Esophagus mucosa (tissue), 1 donor: ENCODE measurements at places on chromosomes 6 and 20.
A peak's percentile ranks its signal among the peaks of the same experiment; 100 is the strongest.

GRCh38 chr6:64985726-64986125 lies 721.3 kb downstream of the EYS start:
- ATAC-seq = no peak

DNA sequence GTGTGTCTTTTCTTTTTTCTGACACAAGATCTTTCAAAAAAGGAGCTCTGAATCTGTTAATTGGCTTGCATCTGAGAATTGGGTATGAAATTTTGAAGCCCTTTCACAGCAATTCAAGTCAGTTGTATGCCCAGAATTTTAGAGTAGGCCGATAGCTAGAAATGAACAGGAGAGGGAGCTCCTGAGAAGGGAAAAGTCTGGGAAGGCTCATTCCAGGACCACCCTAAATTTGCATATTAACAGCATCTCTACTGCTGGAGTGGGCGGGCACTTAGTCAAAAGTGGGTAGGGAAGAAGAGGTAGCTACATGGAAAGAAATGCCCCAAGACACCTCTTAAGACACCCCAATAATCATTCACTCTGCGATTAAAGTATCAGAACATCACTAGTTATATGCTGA lies 928.3 kb downstream of the TBC1D32 start:
- ATAC-seq = no peak

DNA sequence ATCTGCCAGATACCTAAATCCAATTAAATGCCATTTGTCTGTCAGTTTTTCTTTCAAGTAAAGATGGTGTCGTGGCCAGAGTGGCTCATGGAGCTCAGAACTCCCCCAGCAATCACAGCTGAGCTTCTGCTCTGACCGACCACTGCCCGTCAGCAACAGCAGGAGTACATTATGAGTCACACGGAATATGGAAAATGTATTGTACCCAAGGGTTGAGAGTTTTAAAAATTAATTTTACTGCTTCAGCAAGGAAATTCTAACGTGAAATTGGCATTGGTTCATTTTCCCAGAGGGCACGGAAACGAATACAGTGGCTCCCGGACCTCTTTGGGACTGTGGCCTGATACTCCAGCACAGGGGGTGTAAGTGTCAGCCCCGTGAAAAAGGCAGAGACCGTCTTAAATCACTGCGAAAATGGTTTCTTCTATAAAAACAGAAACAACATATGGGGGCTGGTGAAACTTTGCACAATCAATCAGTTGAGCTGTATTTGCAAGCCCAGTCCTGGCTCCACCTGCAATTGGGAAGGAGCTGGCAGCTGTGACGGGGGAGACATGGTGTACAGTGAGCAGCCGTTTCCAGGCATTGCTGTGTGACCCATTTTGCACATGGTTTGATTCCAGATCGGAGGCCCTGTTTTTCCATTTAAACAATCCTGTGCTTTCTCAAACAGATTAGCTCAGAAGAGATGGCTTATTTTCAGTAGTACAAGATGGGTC lies 12.8 kb downstream of the NPEPL1 start:
- no peak for ATAC-seq

DNA sequence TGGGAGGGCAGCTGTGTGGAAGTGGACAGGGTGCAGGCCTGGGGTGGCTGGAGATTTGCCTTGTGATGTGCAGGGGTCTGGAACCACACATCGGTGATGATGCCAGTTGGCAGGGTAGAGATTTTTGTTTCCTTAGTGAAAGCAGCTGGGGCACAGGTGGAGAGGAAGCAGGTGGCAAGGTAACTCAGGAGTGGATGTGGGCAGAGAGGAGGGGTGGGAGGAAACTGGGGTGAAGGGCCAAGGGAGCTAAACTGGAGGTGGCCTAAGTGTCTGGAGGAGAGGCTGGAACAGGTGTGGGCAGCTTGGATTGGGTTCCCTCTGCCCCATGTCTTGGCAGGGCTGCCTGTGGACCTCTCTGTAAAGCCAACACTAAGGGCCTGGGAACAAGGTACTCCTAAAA lies 4.7 kb upstream of the SCUBE3 start:
- ATAC-seq = no peak

DNA sequence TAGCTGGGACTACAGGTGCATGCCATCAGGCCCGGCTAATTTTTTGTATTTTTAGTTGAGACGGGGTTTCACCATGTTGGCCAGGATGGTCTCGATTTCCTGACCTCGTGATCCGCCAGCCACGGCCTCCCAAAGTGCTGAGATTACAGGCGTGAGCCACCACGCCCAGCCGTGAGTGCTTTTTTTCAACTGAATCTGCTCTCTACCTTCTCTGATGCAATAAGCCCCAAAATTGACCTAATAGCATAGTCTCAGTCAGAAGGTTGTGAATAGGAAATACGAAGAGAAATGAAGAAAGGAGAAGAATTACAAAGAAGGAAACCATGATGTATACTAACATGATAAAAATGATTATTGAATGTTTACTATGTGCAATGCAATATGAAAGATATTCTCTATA lies 33.2 kb downstream of the BEND6 start:
- no peak for ATAC-seq

DNA sequence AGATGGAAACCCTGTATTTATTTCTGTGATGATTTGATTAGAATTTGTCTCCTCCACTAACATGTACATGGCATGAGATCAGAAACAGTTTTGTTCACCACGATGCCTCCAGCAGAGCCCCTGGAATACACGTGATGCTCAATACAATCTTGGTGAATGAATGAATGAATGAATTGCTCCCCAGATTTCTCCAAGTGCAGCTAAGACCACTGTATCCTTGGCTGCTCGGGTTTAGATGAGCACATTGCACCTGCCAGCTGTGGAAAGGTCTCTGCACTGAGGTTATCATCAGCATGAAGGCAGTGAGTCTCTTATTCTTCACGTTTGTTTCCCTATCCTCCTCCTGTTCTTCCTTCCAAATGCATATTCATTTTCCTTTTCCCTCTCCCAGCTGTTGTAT lies 17.9 kb downstream of the CASS4 start:
- no peak for ATAC-seq

GRCh38 chr6:63644668-63645326 lies 9.2 kb downstream of the PHF3 start:
- ATAC-seq = peak; percentile 69
